Glutamatergic neuron (in vitro differentiated cells): ENCODE measurements at places on chromosomes 11 and 22.

- DNase-seq, result no peak
Measured at GRCh38 chr11:109960831-109961230, 132.4 kb upstream of the ZC3H12C start.

DNA sequence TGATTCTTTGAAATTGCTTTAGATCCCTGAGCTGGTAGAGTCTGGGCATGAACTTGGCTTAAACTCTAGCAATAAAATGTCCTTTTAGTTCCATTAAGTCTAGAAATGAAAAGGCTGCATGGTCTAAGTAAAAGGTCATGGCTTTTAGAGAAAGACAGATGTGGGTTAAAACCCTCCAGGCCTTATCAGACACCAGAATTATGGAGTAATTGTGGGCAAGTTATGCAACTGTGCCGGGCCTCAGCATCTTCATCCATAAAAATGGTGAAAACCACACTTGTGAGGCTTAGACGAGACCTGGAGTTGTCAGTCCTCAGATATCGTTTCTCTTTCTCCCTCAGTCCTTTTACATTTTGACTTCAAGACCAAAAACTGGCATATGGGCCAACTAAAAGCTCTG, 597.9 kb upstream of the KIRREL3 start:
- no peak for DNase-seq

DNA sequence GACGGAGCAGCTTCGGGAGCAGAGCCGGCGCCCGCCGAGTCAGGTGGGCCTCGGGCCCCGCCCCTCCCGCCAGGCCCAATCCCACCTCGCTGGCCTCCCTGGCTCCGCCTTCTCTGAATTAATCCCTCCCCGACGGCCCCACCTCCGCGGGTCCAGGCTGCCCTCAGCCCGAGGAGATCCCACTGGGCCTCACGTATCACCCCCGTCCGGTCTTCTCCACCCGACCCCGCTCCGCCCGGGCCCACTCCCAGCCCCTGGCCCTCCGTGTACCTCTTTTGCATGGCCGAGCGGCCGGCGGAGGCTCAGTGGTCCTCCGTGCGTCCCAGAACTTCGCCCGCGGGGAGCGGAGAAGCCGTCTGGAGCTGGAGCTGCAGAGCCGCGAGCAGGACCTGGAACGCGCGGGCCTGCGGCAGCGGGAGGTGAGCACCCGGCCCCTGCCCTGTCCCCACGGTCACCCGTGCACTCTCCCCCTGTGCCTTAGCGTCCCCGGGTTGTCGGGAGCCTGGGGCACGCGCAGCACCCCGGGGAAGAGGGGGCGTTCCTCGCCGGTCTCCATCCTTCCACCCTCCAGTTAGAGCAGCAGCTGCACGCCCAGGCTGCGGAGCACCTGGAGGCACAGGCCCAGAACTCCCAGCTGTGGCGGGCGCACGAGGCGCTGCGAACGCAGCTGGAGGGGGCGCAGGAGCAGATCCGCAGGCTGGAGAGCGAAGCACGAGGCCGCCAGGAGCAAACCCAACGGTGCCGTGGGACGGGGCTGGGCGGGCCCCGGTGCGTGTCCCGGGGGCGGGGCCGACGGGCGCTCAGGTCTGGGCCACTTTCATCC, 2.2 kb upstream of the CD151 start:
- peak; percentile 90 for DNase-seq

DNA sequence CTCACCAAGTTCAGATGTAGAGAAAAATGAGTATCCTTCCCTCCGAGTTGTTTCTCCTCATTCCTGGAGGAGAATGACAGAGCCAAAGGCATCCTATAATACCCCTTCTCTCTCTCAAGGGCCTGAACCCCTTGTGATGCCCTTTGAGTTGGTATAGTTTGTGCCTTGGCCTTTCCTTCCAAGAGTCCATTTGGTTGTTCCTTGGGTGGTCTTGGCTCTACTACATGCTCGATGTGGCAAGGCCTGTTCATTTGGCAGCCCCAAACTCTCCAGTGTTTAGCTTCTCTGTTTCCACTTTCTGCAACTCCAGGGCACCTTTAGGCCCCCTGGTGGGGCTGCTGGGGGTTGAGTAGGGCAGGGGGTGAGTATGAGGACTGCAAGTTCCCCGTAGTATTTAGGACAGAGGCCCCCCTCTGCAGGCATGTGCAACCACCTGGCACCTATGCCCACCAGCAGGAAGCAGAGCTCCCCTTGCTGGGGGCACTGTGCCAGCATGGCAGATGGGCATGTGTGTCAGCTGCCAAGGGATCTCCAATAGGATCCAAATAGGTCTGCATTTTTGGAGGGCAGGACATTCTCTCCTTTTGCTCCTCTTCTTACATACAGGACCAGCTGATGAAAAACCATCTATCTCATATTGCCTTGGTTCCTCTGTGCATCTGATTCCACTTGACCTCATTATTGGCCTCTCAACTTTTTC, 217.2 kb upstream of the CADM1 start:
- no peak for DNase-seq

- no peak for DNase-seq
Measured at GRCh38 chr11:827897-828192, at the start of gene CRACR2B. Gene CRACR2B (plus strand): TSS chr11:827919. CDS start chr11:828608, 689 bp downstream.

GRCh38 chr11:65185869-65186341, 4.2 kb downstream of the CAPN1 start:
- DNase-seq, result no peak
